Thymus (tissue), 14 donors: ENCODE measurements at places on chromosomes 11 and 22. TPM values are rescaled to one million over a fixed set of nuclear protein-coding genes. Genes with fewer than 3 reads are reported as not detected.

DNA sequence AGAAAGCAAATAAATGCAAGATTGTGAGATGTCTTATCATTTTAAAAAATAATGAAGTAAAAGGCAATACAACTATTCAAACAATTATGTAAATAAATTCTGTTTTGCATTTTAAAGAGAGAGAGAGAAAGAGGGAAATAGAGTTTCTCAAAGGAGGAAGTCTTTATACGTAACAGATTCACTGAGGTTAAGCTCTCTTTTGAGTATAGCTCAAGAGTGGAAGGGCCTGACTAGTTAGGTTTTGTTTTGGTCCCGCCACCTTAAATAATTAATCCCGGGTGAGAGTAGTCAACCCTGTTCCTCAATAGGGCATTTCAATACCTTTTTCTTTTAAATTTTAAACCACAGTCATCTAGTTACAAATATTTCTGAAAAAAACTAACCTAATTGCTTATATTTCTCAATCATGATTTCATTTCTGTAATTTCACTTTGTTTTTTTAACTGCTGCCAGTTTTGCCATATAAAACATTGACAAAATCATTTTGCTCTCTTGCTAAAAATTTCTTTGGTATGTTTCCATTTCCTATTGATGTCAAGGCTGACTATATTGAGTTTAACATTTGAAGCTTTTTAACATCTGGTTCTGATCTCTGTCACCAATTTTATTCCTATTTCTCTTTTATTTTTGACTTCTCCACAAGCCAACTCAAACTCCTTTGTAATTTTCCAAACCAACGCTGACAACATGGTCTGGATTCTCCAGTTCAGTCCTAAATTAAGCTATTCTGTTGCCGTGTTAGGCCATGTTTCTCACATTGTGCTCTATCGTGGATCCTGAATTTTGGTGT, 10.3 kb downstream of the OR10D3 start:
- H3K4me1 ChIP-seq, result no peaks in the 10 kb centered on the region
- no peak overlapping the region for H3K27ac ChIP-seq
- no peak overlapping the region for H3K4me3 ChIP-seq
- H3K27me3 ChIP-seq, result no peaks in the 10 kb centered on the region
- no peaks in the 10 kb centered on the region for H3K36me3 ChIP-seq

DNA sequence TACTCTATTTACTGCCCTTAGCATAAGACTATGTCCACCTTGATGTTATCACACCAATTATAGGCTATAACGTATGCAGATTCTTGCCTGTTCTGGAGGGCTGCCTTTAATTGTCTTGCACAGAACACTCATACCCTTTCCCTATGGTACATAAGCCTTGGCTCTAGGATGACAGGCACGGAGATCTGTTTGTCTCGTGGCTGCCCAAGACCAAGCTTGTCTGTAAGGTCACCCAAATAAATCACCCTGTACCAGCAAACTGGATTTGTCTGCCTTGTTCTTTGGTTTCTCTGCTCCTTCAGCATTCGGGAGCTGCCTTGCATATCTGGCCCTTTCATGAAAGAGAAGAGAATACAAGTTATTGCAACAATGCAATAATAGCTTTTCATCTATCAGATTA, 7.5 kb upstream of the TSGA10IP start:
- H3K27me3 ChIP-seq, result no peaks in the 10 kb centered on the region
- DNase-seq, result no peak
- no peak overlapping the region for H3K27ac ChIP-seq

DNA sequence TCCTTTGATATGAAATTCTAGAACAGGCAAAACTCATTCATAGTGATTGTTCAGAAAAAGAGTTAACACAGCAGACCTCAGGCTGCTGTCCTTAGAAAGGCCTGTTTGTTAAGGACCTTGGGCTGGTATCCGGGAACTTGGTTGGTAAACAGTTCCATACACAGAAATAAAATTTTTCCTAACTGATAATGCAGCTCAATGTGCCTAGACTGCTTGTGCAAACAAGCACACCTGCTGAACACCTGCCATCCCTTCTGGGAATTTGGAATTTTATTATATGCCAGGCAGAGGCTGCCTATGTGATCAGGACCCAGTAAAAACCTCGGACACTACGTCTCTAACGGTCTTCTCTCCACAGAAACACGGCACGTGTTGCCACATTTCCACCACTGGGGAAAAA, 11.5 kb downstream of the THAP12 start:
- H3K27ac ChIP-seq, result no peak overlapping the region
- DNase-seq, result no peak
- H3K27me3 ChIP-seq, result no peaks in the 10 kb centered on the region
- peaks cover 7% of the 10 kb centered on the region for H3K36me3 ChIP-seq

GRCh38 chr11:126993599-126993998, 7.0 kb downstream of the KIRREL3 start:
- no peak for DNase-seq
- peaks cover 38% of the 10 kb centered on the region for H3K27me3 ChIP-seq
- H3K4me3 ChIP-seq, result no peak overlapping the region
- H3K36me3 ChIP-seq, result no peaks in the 10 kb centered on the region

DNA sequence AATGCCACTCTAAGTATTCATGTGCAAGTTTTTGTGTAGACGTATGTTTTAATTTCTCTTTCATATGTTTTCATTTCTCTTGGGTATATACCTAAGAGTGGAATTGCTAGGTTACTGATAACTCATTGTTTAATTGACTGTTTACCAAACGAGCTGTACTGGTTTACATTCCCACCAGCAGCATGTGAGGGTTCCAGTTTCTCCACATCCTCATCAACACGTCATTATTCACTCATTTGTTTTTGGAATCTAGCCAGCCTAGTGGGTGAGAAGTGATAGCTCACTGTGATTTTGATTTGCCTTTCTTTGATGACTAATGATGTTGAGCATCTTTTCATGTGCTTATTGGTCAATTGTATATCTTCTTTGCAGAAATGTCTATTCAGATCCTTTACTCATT, 4.0 kb downstream of the ANKRD13D start:
- no peak for DNase-seq
- H3K27ac ChIP-seq, result no peak overlapping the region
- H3K27me3 ChIP-seq, result no peaks in the 10 kb centered on the region
- H3K4me1 ChIP-seq, result peaks cover 19% of the 10 kb centered on the region

DNA sequence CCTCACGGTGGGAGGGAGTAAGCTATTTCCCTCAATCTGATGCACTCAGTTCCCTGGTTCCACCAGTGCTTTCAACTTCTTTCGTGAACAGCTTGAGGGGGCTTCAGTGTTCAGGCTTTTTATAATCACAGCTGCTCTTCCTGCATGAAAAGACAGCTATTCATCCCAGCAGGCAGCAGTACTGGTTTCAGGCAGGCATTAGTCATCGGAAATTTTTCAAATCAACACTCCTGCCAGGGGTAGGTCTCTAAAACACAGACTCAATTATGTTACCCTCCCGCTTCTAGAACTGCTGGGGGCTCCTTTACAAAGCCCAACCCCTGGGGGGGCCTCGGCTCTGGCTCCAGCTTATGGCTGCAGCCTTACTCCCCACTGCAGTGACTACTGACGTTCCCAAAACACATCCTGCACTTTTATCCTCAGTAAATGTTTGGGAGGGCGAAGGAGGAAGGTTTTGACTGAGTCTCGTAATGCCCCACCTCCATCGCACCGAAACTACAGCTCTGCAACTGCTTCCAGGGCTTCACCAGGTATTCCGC, 5.8 kb downstream of the POLDIP3 start:
- H3K27ac ChIP-seq, result no peak overlapping the region
- H3K36me3 ChIP-seq, result peaks cover 45% of the 10 kb centered on the region
- H3K27me3 ChIP-seq, result no peaks in the 10 kb centered on the region
- H3K4me1 ChIP-seq, result peaks cover 13% of the 10 kb centered on the region
- no peak overlapping the region for H3K4me3 ChIP-seq

- H3K27ac ChIP-seq, result no peak overlapping the region
- DNase-seq, result no peak
- H3K4me3 ChIP-seq, result no peak overlapping the region
- no peaks in the 10 kb centered on the region for H3K4me1 ChIP-seq
- H3K27me3 ChIP-seq, result no peaks in the 10 kb centered on the region
Observed at GRCh38 chr11:86440305-86440716, 65.6 kb downstream of the CCDC81 start.

GRCh38 chr11:41040474-41040873, 419.0 kb downstream of the LRRC4C start:
- no peak overlapping the region for H3K4me3 ChIP-seq
- H3K4me1 ChIP-seq, result no peaks in the 10 kb centered on the region
- no peak overlapping the region for H3K27ac ChIP-seq

- no peak for DNase-seq
- H3K4me3 ChIP-seq, result no peak overlapping the region
- H3K27me3 ChIP-seq, result no peaks in the 10 kb centered on the region
- no peak overlapping the region for H3K27ac ChIP-seq
- no peaks in the 10 kb centered on the region for H3K4me1 ChIP-seq
- H3K36me3 ChIP-seq, result no peaks in the 10 kb centered on the region
Observed at GRCh38 chr22:49566693-49567092, 261.0 kb downstream of the BRD1 start.

DNA sequence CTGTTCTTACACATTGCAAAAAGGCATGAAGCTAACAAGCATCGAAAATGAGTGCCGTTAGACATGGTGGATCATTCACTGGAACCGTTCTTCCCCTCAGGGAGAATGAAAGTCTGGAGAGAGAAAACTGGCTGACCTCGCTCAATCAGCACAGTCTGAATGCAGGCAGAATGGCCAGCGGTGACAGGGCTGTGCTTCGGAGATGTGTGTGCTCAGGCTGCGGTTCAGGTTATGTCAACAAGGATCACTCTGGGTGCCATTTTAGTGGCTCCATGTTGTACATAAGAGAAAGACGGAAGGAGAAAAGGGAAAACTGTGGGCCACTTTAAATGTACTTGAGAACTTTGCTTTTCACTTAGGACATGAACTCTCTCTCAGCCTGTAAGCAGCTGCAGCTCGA, 749.8 kb upstream of the ARHGAP42 start:
- no peak for DNase-seq
- no peaks in the 10 kb centered on the region for H3K4me1 ChIP-seq
- H3K36me3 ChIP-seq, result no peaks in the 10 kb centered on the region
- no peak overlapping the region for H3K27ac ChIP-seq

DNA sequence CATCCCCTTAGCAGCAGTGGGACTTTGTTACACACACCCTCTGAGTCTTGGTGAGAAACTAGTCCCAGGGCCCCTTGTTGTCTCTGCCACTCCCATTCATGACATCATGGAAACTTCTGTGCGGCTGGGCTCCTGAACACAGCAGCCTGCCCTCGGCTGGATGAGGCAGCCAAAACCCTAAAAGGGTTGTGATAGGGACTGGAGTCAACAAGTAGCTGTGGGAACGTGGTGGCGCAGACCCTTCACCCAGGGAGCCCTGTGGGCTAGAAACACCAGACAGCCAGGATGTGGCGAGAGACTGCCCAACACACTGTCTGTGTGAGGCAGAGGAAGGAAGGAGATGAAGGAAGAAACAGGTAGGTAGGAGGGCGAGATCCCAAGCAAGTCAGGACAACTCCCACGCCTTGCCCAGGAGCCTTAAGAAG, 3.9 kb downstream of the CD3D start:
- peaks cover 46% of the 10 kb centered on the region for H3K4me1 ChIP-seq
- H3K27ac ChIP-seq, result peak overlapping the region; percentile 95
- H3K36me3 ChIP-seq, result peaks cover 23% of the 10 kb centered on the region
- peak overlapping the region; percentile 95 for H3K4me3 ChIP-seq

- DNase-seq, result no peak
- no peak overlapping the region for H3K27ac ChIP-seq
- no peaks in the 10 kb centered on the region for H3K36me3 ChIP-seq
- no peak overlapping the region for H3K4me3 ChIP-seq
- no peaks in the 10 kb centered on the region for H3K27me3 ChIP-seq
Observed at GRCh38 chr11:44775985-44776446, 49.3 kb downstream of the TSPAN18 start.

GRCh38 chr22:26665813-26666231, 8.4 kb downstream of the MIAT start:
- peaks cover 2% of the 10 kb centered on the region for H3K27me3 ChIP-seq
- no peak overlapping the region for H3K4me3 ChIP-seq
- H3K4me1 ChIP-seq, result peaks cover 2% of the 10 kb centered on the region
- H3K27ac ChIP-seq, result no peak overlapping the region
- H3K36me3 ChIP-seq, result no peaks in the 10 kb centered on the region

DNA sequence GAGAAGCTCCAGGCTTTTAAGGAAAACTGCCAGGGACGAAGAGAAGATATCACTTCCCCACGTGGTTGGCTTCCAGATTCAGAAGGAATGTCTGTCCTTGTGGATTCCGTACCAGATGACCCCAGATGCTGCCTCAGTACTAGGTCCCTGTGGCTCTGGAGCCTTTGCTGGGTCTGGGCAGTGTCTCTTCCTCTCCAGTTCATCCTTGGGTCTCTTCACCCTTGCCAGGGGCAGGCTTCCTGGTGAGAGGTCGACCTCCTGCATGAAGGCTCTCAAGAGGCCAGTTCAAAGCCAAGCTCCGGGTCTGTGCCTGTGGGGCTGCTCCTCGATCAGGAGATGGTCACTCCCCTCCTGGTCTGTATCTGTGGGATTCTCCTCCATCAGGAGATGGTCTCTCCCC, 74.7 kb upstream of the B3GAT1 start:
- no peak overlapping the region for H3K4me3 ChIP-seq
- no peak overlapping the region for H3K27ac ChIP-seq
- no peak for DNase-seq
- no peaks in the 10 kb centered on the region for H3K36me3 ChIP-seq

GRCh38 chr11:63917692-63918506, 935 bp upstream of the RCOR2 start:
- H3K27ac ChIP-seq, result peak overlapping the region; percentile 76
- DNase-seq, result peak; percentile 76
- H3K4me3 ChIP-seq, result peak overlapping the region; percentile 49
- H3K36me3 ChIP-seq, result no peaks in the 10 kb centered on the region
- peaks cover 3% of the 10 kb centered on the region for H3K27me3 ChIP-seq

GRCh38 chr11:7582338-7582985, 68.7 kb downstream of the PPFIBP2 start:
- no peaks in the 10 kb centered on the region for H3K36me3 ChIP-seq
- no peak overlapping the region for H3K27ac ChIP-seq
- DNase-seq, result no peak

DNA sequence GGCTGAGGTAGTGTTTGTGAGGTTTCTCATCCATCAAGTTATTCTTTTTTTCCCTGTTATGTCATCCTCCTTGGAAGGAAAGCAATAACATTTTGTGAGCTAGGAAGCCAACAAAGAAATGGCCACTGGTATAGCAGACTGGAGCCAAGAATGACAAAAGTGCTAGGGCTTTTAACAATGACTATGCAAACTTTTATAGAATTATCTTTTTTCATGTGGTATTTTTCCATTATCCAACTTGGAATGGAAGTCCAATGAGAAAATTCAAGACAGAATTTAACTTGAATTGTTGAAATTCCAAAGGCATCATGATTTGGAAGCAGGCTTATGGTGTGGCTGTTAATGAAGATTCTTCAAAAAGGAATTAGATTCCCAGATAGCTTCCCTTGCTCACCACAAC, 216.4 kb upstream of the PDGFD start:
- H3K4me1 ChIP-seq, result no peaks in the 10 kb centered on the region
- no peaks in the 10 kb centered on the region for H3K27me3 ChIP-seq
- H3K4me3 ChIP-seq, result no peak overlapping the region
- DNase-seq, result no peak

- no peaks in the 10 kb centered on the region for H3K27me3 ChIP-seq
- peak overlapping the region; percentile 77 for H3K27ac ChIP-seq
- H3K36me3 ChIP-seq, result peaks cover 8% of the 10 kb centered on the region
- DNase-seq, result no peak
- H3K4me3 ChIP-seq, result no peak overlapping the region
Observed at GRCh38 chr11:62553839-62554361, 7.3 kb upstream of the AHNAK start.

Gene USH1C
- 0.24 TPM for total RNA-seq

Gene CDCA5
- total RNA-seq, result 26.8 TPM

Gene PES1
- 53.3 TPM for total RNA-seq

Gene OR52A1
- not detected for total RNA-seq

Gene TSPAN18
- 2.2 TPM for total RNA-seq

Gene SMIM35
- total RNA-seq, result 0.05 TPM

Gene SIRT3
- total RNA-seq, result 6.5 TPM

Gene HEPACAM
- total RNA-seq, result under 0.01 TPM

Gene LRRC56
- total RNA-seq, result 0.47 TPM

Gene NEFH
- total RNA-seq, result 0.99 TPM
